Activated CD4-positive, alpha-beta T cell treated with anti-CD3 and anti-CD28 coated beads for 1 hour (primary cell): ENCODE measurements at places on chromosomes 12 and 14.

DNA sequence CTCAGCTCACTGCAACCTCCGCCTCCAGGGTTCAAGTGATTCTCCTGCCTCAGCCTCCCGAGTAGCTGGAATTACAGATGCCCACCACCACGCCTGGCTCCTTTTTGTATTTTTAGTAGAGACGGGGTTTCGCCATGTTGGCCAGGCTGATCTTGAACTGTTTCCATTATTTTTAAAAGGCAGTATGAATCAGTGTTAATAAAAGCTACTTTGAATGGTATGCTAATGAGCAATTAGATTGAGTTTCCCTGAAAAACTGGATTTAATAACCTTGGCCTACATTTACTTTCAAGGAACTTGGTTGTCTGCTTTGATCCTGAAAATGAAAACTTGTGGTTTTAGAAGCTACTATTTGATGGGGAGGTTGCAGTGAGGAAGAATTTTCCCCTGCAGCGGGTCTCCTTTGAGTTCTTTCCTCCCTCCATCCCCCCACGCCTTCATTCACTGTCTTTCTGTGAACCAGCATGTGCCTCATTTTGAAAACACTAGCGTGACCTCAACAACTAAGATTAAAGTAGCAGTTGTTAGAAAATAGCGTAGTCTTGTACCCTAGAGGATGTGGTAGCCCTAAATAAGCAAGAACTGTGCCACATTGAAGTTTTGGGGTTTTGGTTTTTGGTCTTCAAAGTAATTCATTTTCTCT, 17.8 kb upstream of the RPS6KA5 start:
- no peak for DNase-seq

DNA sequence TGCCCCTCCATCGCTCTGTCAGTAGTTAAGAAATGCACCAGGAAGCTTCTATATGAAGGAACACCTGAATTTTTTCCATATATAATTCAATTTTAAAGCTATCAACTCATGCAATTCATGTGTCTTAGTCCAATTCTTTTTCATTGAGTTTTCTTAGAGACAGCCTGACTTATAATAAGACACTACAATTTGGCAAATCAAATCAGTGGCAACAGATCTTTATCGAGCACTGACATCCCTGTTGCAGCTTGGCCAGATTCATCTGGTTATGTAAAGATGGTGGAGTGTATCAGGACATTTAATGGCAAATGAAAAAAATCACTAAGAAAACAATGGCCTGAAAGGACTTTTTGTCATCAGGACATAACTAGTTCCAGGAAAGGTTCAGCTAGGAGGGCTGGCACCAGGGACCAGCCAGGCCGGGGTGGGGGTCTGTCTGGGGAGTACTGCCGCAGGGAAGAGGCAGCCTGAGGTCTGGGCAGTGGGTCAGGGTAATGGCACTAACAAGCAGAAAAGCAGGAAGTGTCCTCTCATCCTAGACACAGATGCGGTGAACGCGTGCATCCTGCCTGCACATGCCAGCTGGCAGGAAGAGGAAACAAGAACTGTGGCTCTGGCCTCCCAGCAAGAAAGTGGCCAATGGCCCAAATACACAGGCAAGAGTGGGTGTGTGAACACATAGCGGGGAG, 100.5 kb upstream of the LMNTD1 start:
- DNase-seq = no peak

GRCh38 chr14:34387974-34388516, 74.0 kb downstream of the SPTSSA start:
- DNase-seq = no peak

GRCh38 chr14:49497725-49498348, 88.3 kb downstream of the RPS29 start:
- no peak for DNase-seq

DNA sequence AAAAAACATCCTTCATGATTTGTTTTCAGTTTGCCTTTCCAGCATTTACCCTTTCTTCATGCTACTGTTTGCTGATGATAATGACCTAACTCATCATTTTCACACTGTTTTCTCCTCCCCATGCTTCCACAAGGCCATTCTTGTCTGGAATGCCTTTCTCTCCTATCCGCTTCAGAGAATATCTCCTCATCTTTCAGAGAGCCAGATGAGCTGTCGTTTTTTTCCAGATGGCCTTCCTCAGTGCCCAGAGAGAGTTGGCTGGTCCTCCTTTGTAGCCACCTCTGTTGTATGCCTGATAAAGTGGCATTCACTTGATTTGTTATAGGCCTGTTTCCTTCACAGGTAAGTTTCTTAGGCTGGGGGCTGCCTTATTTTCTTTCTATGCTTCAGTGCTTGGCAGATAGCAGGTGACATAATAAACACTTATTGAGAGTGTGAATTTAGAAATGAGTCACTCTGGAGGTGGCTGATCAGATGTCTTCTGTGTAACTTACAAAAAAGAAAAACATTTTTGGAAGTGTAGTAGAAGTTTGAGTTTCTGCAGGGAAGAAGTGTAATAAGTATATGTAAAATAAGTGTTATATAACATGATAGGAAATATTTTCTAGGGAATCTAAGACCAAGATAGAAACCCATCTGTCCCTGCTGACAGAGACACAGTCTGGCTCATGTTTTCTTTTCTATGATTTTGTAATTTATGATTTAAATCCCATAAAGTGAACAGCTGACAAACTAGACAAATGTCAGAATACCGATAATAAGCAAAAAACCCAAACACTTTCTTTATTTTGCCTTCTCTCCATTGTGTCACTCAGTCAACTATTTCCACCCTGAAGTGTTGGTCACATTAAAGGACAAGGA, 174.5 kb downstream of the DACT1 start:
- no peak for DNase-seq

GRCh38 chr12:104458694-104459367, 2.1 kb downstream of the CHST11 start:
- no peak for DNase-seq

DNA sequence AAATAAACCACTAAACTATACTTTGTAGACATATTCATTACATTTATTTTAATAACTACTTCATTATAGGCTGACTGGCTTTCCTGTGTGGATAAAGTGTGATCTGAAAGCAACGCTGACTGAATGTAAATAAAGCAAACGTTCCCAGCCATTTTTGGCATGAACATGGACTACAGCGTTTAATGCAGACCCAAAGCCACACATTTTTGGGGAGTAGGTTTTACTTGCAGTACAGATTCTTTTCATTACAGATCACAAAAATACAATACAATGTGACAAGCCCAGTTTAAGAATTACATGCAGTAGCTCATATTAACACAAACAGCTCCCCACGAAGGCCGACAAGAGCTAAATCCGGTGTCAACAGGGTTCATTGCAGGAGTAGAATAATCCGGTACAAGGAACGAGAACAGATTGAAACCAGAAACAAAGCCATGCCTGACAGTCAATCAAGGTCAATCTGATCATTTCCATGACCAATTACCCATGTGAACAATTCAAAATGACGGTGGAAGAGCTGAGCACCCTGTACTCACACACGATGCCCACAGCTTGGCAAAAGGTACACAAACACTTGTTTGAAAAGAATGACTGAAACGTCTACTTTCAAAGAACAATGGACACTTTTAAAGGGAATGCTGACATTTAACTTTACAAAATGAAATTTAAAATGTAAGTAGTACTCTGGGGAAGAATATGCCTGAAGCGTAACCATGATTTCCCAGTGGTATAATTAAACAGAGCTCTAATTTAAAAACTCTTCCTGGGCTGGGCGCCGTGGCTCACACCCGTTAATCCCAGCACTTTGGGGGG, 5.3 kb downstream of the BAG5 start:
- DNase-seq = no peak

DNA sequence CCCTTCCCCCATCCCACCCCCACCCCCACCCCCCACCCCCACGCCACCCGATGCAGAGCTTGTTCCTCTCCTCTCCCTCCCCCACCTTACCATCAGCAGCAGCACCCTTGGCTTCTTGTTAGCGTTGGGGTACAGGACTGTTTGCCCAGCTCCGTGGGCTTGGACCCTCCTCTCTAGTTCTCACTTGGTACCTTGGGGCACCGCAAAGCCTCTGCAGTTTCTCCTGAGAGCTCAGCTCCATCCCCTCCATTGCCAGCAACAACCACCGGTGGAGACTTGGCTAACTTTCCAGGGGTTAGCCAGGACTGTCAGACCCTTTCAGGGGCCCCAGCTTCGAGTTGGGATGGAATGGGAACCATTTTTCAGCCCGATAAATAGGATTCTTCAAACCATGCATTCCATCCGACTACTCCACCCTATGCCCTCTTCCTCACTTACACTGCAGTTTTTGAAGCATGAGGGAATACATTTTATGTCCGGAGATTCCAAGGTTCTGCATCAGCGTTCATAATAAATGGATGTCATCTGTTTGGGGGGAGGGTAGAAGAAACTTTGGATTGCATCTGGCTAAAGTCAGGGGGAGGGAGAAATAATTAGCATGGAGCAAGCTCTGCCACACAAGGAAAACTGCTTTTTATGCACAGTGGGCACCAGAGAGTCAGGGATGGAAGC, 1.1 kb downstream of the SCN8A start:
- DNase-seq = no peak

GRCh38 chr12:78018939-78019338, 188.2 kb downstream of the NAV3 start:
- DNase-seq = no peak

DNA sequence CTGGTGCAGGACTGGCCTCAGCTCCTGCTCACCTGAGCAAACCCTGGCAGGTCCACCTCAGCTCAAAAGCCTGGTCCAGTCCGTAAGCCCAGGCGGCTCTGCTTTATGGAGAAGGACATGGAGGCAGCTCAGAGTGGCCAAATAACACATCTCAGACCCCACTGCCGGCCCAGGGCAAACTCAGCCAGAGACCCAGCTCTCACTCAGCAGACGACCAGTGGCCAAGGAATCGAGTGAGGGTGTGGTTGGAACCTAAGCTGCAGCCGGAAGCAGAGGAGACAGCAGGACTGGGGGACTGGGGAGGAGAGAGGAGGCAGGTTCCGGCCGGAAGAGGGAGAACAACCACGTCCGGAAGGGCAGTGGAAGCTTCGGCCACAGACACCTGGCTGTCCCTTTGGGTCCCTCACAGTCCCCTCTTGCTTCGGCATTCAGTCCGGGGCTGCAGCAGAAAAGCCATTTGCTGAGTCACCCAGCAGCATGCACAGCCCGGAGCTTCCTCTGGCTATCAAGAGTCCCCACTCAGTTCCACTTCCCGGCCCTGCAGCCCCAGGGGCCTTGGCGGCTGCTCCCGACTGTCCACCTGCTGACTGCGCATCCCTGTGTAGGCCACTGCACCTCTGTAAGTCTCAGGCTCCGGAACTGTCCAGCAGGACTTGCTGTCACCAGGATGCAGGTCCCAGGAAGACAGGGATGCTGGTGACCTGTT, 104.0 kb downstream of the CALM1 start:
- no peak for DNase-seq

GRCh38 chr14:57139173-57139572, 129.5 kb downstream of the EXOC5 start:
- no peak for DNase-seq

GRCh38 chr14:103894723-103895059, 33.6 kb upstream of the TDRD9 start:
- no peak for DNase-seq

DNA sequence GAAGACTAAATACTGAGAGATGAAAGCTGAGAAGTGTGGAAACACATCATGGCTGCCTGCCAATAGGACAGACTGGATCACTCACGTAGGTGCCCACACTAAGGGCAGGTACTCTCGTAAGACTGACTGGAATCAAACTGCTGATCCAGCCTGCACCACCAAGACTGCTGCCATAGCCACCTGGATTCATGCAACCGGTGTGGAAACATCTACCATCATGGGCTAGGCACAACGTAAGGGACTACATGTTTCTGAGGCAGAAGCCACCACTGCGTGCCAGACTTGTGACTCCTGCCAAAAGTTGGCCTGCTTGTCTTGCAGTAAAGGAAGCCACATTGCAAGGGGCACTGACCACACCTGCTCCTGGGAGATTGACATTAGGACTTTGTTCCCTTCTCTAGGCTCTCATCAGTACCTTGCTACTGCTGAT, 3.8 kb downstream of the POMT2 start:
- no peak for DNase-seq

DNA sequence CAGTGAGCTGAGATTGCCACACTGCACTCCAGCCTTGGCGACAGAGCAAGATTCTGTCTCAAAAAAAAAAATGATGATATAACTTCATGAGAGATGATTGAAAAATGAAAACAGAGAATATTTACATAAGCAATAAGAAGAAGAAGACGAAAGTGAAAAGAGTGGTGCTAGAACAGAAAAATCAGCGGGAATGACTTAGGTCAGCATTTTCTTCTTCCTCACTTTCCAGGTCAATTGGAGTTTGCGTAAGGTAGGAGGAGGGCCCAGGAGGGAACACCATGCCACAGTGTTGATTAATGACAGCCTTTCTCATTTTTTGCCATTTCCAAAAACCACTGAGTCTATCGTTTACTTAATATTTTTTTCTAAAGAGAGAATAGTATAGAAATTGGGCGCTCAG, 200.0 kb downstream of the SLC15A4 start:
- DNase-seq = no peak

- no peak for DNase-seq
Observed at GRCh38 chr14:38547961-38548490, 292.1 kb upstream of the CLEC14A start.

GRCh38 chr12:89706986-89707702, 1.5 kb downstream of the ATP2B1 start:
- no peak for DNase-seq

GRCh38 chr12:86137936-86138335, 118.3 kb downstream of the MGAT4C start:
- no peak for DNase-seq

- DNase-seq = peak; percentile 24
Observed at GRCh38 chr12:124457287-124458219, 109.9 kb downstream of the NCOR2 start.

GRCh38 chr14:33529787-33530757, 420.8 kb downstream of the EGLN3 start:
- DNase-seq = no peak

GRCh38 chr14:65349100-65349499, 63.4 kb upstream of the FUT8 start:
- no peak for DNase-seq

DNA sequence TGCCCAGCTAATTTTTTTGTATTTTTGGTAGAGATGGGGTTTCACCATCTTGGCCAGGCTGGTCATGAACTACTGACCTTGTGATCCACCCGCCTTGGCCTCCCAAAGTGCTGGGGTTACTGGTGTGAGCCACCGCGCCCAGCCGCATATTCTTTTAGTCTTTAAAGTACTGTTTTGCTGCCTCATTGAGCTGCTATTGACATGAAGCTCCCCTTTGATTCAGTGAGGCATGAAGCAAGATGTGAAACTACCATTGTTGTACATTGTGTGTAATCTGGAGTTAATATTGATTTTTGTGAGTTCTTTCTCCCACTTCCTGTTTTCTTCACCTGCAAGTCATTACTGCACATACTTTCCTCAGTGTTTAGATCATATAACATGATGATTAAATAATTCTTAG, 80.8 kb downstream of the MNAT1 start:
- DNase-seq = no peak

DNA sequence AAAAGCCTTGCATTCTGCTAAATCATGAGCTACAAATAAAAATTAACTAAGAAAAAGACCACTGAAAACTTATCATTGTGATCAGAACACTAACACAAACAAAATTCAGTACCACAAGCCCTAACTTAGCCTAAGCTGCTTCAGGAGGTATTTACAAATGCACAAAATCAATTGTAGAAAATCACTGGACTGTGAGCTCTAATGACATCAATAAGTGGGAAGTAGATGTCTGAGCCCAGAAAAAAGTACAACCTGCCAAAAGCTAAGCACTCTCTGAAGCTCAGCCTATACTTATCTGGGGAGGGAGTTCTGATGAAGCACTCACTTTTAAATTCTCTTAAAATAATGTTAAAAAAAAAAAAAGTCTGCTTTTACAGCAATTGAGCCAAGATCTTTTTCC, 92.9 kb downstream of the SLCO1B1 start:
- DNase-seq = no peak

GRCh38 chr14:103361867-103362266, 23.3 kb upstream of the MARK3 start:
- DNase-seq = no peak
